ENCODE measurements at places on chromosomes 1 and 21.

DNA sequence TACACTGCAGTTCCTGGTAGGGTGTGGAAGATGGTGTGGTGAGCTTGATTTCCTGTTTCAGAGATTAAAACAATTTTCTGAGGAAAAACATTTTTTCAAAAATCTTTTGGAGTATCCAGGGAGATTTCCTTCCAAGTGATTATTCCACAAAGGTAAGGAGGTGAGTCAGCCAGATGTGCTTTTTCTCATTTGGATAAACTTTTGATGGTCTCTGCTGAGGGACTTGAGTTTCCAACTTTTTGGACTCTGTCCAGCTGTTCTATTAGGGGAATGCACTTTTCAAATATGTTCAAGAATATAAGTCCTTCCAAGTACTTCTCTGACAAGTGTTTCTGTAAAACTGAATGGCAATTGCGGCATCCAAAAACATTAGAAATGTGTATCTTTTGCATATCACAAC is 628.8 kb upstream of the ADAMTS5 start:
- no peak for DNase-seq

- no peak for DNase-seq
Measured at GRCh38 chr1:225999912-226000337, 782 bp upstream of the SDE2 start.

GRCh38 chr1:155051777-155052398 is 772 bp downstream of the ADAM15 start:
- DNase-seq: peak; percentile 85

GRCh38 chr1:237045278-237046016 is 3.5 kb downstream of the RYR2 start:
- no peak for DNase-seq

- no peak for DNase-seq
Measured at GRCh38 chr1:100971021-100971420, 54.6 kb downstream of the DPH5 start.

DNA sequence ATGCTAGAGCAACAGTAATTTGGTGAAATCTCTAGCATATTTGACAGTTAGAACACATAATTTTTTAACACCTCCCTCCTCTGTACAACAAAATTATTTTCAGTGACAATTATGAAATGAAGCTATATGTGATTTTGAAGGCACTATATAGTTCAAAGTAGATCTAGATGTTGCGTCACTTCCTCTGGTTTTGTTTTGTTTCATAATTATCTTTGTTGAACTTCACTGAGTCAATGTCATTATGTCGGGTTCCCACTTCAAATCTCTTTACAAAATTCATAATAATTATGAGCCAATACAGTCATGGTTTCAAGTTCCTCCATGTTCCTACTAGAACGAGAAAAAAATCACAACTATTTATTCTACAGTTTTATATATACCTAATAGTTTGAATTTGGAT is 254.8 kb upstream of the PLXNA2 start:
- DNase-seq: no peak

Measured in cardiac septum (tissue), 1 donor.